ENCODE measurements at places on chromosomes 1 and 21.

DNA sequence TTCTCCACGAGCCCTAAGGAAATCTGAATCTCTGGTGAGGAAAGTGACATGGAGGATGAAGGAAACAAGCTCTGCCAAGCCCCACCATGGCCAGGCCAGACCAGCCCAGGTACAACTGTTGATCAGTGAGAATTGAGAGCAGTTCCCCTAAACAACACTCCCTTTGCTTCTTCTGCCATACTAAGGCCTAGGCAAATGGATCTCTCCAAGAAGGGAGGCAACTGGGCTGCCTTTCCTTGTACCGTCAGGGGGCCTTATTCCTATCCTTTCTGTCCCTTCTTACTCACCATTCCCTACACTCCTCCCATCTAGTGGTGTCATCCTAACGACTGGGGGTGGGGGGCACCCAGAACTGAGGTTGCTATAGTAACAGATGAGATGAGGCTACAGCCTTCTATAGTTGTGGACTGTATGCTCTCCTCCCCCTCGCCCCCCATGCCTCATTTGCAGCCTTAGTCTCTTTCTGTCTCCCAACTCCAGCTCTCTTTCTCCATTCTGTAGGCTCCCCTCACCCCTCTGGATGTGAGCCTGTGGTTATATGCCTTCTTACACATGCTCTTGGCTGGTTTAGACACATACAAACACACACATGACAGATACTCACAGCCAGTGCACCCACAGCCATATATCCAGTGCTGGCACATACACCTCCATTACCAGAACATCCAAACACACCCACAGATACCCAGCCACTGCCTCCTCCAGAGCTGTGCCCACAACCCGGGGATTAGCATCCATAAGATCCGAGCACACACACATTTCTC is 3.6 kb downstream of the PEA15 start:
- no peak for DNase-seq

- no peak for DNase-seq
These were observed 183.3 kb downstream of the ST6GALNAC3 start for GRCh38 chr1:76257823-76258222.

DNA sequence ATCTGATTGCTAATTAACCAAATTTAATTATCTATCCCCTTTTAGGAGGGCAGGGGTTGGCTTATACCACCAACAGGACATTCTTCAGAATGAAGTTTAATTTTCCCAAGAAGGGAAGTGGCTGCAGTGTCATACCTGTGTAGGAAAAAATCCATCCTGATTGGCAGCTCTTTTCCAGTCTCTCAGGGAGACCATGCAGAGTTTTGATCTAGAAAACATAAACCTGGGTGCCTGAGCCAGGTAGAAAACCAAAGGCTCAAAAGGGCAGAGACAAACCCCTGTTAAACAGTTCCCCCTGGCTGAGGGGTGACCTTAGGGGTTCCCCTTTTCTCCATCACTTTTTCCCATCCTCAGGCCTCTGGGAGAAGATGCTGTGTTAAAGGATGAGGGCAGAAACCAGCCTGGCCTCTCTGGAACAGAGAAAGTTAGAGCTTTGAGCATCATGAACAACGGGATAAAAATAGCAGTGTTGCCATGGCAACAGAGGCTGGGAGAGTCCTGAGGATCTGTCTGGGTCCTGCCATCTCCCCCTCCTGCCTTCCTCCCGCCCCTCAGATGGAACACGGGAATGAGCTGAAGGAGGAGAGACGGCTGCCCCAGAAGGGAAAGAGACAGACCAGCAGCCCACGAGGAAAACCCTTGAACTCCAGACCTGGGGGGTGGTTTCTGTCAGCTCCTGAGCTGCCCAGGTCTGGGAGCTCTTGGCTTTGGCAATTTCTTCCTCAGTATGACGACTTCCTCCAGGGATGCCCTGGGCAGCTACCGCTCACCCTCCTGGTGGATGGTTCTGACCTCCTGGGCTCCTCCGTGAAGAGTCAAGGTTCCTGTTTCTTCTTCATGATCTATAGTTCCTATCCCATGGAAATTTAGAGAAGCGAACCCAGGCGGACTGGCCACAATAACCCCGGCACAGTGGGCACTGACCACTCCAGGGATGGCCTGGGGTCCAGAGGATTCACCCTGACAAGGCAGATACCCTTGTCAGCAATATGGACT is 14.0 kb upstream of the LEMD1 start:
- DNase-seq: peak; percentile 62

GRCh38 chr1:66182551-66183178 is 351.3 kb upstream of the SGIP1 start:
- no peak for DNase-seq

DNA sequence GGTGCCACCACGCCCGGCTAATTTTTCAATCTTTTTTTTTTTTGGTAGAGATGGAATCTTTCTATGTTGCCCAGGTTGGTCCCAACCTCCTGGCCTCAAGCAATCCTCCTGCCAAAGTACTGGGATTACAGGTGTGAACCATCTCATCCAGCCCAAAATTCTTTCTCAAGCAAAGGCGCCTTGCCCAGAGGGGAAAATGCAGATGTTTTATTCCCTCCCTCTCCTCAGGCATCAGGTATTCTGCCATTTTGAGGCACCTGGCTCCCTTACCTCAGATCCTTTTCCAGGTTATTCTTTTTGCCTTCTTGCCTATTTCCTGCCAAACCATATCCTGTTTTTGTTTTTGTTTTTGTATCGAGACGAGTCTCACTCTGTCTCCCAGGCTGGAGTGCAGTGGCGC is 10.5 kb downstream of the ADAMTS4 start:
- DNase-seq: no peak

- DNase-seq: no peak
These were observed 88.2 kb downstream of the IARS2 start for GRCh38 chr1:220182111-220182510.

GRCh38 chr1:41745022-41745421 is 173.7 kb downstream of the HIVEP3 start:
- no peak for DNase-seq

DNA sequence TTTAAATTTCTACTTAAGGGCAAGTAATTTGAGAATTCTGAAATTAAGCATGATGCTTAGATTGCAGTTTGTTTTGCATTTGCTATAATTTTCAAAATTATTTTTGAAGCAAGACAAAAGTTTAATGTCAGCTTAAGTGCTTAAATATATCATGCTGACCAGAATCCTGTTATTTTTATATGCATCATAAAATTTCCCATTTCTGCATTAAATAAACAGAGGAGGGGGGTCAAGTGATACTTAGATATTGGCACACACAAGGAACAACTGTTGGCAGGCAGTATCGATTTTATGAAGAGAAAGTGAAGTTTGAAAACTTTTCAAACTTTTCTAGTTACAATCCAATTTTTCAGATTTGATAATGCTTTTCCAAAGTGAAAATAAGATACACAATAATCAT is 61.0 kb downstream of the MIER1 start:
- DNase-seq: no peak

DNA sequence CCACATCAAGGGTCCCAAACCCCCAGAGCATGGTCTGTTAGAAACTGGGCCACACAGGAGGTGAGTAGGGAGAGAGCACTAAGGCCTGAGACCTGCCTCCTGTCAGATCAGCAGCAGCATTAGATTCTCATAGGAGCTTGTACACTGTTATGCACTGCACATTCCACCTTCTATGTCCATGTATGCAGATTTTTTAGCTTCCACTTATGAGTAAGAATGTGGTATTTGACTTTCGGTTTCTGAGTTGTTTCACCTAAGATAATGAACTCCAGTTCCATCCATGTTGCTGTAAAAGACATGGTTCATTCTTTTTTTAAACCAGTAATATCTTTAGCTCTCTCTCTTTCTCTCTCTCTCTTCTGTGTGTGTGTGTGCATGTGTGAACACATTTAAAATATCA is 663 bp upstream of the GBP6 start:
- no peak for DNase-seq

DNA sequence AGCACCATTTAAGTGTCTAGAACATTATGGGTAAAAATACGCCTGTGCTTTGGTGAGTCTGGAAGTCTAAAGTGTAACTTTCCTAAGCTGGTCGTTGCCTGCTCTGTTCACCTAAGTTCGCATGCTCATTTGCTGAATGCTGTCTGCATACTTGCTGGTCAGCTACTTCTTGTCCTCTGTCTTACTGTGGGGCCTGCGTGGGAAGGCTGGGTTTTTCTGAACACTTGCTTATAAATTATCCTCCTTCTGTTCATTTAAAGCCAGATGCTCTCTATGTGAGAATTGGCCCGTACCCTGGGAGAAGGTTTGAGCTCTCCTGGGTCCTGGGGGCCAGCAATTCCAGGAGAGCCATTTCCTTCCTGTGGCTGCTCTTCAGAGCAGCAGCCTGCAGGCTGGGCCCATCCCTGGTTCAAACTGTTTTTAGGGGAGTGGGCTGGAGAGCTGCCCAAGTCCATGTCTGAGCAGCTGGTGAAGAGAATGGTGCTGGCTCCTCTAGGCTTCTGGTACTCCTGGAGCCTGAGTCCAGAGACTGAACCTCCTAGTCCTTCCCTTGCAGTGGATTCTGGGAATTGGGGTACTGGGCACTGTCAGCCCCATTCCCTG is 75.7 kb downstream of the GALNT2 start:
- no peak for DNase-seq

DNA sequence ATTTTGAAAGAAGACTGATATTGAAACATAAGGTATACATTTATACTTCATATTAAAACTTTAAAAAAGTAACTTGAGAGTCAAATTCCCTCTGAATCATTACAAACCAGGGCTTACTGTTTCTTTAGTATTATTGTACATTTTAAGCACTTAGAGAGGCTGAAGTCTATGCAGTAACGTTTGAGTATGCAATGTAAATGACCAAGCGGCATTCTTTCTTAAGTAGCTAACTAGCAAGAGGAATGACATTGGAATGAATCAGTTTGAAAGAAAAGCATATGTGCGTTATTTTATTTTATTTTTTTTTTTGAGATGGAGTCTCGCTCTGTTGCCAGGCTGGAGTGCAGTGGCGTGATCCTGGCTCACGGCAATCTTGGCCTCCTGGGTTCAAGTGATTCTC is 24.3 kb downstream of the WNT2B start:
- DNase-seq: peak; percentile 52

GRCh38 chr21:17191346-17191993 is 321.4 kb upstream of the CXADR start:
- no peak for DNase-seq

DNA sequence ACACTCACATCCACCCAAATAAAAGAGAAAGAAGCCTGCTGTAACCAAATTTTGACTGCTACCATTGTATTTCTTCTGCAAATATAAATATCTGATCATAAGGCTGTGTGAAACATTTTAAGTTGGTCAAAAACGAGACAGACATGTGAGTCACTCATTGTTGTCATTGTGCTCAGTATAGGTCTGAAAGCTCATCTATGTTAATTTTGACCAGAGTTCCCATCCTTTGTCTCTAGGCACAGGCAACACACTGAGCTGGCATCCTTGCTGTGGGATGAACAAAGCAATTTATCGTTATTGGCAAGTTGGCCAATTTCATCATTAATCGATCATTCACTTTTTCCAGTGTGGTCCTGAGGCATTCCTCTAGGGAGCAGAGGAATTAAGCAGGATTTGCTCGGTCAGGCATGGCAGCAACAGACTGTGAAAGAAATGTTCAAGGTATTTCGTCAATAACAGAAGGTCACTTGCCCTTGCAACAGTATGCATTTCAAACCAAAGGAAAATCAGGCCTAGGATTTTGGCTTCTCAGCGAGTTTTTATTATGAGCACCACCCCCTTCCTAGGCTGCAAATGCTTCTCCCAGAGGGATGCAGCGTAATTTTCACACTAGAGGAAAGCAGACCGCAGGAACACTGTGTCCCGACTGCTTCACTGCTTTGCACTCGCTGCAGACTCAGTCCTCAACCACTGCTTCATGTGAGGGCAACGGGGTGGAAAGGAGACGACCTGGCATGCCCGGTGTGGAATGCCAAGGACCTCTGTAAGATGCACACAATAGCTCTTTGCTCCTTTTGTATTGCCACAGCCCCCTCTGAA is 87.9 kb upstream of the SMYD2 start:
- DNase-seq: no peak

- no peak for DNase-seq
These were observed 99.5 kb downstream of the BCAR3 start for GRCh38 chr1:93581917-93582850.

DNA sequence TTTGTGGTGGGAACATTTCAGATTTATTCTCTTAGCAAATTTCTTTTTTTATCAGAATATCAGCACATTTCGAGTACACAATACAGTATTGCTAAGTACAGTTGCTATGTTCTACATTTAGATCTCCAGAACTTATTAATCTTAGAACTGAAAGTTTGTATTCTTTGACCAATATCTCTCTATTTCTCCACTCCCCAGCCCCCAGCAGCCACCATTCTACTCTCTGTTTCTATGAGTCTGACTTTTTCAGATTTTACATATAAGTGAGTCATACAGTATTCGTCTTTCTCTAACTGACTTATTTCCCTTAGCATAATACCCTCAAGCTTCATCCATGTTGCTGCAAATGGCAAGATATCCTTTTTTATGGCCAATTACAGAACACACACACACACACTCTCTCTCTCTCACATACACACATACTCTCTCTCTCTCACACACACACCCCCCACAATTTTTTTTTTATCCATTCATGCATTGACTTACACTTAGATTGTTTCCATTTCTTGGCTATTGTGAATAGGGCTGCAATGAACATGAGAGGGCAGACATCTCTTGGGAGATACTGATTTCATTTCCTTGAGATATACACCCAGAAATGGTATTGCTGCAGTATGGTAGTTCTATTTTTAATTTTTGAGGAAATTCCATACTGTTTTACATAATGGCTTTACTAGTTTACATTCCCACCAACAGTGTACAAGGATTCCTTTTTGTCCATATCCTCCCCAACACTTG is 15.7 kb downstream of the RPTN start:
- DNase-seq: no peak

- peak; percentile 26 for DNase-seq
These were observed 185.9 kb upstream of the EDN2 start for GRCh38 chr1:41670217-41670957.

GRCh38 chr1:181015251-181015615 is 7.4 kb downstream of the STX6 start:
- no peak for DNase-seq

- no peak for DNase-seq
These were observed 33.8 kb downstream of the PRSS38 start for GRCh38 chr1:227849251-227849650.

DNA sequence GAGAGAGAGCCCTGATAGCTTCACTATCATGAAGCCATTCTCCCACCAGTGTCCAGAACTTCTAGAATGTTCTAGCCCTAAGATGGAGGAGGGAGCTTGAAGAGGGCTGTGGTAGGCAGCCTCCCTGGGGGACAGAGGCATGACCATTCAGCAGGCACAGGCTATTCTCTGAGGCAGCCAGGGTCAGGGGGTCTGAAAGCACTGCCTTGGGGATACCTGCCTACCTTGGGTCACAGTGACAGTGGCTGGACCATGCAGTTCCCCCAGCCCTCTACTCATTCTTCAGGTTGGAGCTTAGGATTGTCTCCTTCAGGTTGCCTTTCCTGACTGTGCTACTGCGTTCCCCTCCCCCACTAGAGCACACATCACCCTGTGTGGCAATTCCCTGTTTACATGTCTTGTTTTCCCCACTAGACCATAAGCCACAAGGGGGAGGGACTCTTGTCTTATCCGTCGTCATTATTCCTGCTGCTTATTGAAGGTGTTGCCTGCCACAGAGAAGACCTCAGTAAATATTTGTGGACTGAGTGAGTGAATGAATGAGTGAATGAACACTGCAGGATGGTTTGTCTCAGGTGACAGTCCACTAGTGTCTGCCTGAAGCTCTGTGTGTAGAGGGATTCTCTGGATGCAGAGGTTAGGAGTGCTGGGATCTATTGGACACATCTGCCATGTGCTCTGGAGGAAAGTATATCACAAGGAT is 5.2 kb downstream of the ZDHHC18 start:
- DNase-seq: no peak

All from mesendoderm (in vitro differentiated cells).